Effector memory CD8-positive, alpha-beta T cell (primary cell): ENCODE measurements at places on chromosomes 12 and 14.

GRCh38 chr14:75999511-76000190 lies 14.1 kb downstream of the IFT43 start:
- DNase-seq: no peak

- no peak for DNase-seq
Observed at GRCh38 chr12:3184485-3184884, 107.3 kb downstream of the TSPAN9 start.

DNA sequence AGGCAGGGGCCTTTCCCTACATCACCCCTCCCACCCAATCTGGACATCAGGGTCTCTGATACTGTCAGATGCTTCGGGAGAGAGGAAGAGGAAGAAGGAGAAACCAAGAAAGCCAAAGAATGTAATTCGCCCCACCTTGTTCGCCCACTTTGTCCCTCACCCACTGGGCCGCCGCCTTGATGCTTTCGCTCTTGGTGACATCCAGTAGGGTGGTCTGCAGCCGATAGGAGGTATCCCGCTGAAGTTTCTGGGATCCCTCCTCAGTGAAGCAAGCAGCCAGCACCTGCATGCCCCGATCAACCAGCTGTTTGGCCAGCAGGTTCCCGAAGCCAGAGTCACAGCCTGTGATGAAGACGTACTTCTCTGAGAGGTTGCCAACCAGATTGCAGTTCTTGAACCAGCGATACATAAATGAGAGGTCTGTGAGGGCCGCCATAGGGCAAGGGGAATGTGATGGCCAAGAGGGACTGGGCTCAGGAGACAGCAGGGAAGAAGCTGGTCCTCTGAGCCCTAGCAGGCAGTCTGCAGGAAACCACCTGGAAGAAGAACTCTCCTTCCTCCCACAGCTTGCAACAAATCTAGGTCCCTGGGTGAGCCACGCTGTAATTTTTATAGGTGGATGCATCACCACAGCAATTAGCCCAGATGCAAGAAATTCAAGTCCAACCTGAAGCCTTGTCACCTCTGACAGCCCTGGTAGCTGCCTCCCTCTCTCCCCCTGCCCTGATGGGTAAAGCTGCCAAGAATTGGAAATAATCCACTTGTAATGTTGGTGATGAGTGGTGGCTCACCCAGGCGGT lies at the start of gene SDR9C7:
Gene SDR9C7 (minus strand): TSS at position 583 of the 800 bp plus-strand sequence. CDS start 147 bp downstream, at position 436.
- no peak for DNase-seq

DNA sequence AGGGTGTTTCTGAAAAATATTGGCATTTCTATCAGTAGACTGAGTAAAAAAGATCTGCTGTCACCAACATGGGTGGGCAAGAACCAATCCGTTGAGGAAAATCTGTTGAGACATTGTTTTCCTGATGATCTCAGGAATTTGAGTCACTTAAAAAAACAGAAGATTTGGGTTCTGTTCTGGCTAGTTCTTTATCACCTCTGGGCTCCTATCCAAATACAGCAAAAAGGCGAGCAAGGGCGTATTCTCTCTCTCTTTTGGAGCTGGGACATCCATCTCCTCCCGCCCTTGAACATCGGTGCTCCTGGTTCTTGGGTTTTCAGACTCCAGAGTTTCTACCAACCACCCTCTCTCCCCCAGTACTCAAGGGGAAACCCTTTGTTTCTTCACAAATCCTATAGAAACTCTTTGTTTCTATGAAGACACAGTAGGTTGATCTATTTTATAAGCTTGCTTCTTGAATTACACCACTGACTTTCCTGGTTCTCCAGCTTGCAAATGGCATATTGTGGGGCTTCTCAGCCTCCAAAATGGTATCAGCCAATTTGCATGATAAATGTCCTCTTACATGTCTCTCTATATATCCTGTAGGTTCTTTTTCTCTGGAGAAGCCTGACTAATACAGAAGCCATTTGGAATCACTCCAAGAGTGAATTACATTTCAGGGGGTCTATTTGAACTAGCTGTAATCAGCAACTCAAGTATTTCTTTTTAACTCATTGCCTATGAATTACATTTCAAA lies 263.9 kb upstream of the TMTC1 start:
- DNase-seq: no peak

DNA sequence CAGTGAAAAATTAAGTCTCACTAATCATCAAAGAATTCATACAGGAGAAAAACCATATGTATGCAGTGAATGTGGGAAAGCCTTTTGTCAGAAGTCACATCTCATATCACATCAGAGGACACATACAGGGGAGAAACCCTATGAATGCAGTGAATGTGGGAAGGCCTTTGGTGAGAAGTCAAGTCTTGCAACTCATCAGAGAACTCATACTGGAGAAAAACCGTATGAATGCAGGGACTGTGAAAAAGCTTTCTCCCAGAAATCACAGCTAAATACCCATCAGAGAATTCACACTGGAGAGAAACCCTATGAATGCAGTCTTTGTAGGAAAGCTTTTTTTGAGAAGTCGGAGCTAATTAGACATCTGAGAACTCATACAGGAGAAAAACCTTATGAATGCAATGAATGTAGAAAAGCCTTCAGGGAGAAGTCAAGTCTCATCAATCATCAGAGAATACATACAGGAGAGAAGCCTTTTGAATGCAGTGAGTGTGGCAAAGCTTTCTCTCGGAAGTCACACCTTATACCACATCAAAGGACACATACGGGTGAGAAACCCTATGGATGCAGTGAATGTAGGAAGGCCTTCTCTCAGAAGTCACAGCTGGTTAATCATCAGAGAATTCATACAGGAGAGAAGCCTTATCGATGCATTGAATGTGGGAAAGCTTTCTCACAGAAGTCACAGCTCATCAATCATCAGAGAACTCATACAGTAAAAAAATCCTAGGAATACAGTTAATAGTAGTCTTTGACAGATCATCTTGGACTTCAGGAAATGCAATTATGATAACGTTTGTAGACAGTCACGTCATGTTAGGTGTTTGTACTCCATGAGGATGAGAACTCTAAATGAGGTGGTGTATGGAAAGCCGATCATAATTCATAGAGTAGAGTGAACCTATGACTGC lies 21.1 kb downstream of the ZNF84 start:
- no peak for DNase-seq

DNA sequence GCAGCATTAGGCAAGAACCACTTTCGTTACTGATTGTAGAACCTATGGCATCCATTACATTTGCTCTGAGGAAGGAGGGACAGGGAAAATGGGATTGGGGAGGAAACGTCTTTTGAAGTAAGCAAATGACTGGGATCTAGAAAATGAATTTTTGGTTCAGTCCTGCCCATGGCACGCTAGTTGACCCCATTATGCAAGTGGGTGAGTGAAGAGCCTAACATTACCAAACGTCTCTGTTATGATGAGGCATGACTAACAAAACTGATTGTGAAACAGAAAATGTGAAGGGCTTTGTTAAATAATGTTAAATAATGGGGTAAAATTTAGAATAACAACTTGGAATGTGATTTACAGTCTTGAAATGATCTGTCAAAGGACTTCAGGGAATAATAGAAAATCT lies 38.9 kb downstream of the CPSF2 start:
- DNase-seq: no peak

- DNase-seq: no peak
Observed at GRCh38 chr14:95505030-95505589, 11.3 kb downstream of the SYNE3 start.

DNA sequence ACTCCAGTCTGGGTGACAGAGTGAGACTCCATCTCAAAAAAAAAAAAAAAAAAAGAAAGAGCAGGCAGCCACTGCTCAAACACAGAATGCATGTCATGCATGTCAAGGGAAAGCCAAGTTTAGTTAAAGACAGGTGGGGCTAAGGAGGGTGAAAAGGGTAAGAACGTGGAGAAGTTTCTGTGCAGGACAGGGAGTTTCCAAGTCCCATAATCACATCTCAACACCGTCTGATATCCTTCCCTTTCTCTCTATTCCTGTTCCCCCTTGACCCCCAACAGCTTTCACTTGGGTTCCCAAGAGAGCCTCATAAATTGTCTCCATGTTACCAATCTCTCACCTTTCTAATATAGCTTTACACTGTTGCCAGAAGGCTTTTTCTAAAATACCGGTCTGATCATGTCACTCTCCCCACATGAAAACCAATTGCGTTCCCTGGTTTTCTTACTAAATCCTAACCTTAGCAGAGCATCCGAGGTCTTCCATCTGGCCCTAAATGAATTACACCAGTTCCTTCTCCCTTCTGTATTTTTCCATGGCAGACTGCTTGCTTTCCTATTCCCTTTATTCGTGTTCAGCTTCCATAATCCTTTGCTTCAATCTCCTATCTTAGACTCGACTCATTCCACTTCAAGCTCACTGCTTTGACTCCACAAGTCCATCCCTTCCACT lies 37.0 kb downstream of the LIMA1 start:
- DNase-seq: no peak

DNA sequence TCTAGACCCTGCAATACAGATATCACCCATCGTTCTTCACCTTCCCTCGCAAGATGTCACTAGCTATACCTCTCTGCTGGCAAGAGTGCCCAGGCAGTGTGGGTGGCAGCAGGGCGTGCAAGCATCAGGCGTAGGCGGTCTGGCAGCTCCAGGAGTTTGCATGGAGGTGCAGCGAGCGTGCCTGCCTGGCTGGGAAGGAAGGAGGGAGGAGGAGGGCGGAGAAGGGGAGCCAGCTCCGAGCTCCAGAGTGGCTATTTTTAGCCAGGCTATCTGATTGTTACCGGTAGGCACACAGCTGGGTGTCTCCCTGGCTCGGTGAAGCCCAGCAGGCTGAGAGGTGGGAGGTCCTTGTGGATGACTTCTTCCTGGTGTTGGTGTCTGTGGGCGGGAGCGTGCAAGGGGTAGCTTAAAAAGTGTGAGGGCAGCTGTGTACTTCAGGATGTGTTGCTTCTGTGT lies 6.2 kb downstream of the FOXJ2 start:
- no peak for DNase-seq

DNA sequence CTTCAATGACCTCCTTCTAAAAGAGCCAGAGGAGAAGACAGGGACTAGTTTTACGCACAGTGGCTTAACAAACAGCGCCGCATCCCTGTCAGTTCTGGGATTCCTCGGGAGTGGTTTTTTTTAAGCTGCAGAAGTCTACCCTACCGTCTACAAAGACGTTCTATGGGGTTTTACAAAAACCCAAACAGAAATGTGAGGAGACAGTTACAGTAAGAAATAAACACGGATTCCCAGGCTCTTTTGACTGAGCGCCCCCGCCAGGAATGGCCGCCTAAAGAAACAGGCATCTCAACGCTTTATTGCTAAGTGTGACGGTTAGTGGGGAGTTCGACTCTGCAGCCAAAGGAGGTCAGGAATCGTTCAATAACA lies 484 bp downstream of the ALKBH1 start:
- DNase-seq: no peak

GRCh38 chr14:70789361-70789760 lies 20.0 kb downstream of the MAP3K9 start:
- DNase-seq: no peak

DNA sequence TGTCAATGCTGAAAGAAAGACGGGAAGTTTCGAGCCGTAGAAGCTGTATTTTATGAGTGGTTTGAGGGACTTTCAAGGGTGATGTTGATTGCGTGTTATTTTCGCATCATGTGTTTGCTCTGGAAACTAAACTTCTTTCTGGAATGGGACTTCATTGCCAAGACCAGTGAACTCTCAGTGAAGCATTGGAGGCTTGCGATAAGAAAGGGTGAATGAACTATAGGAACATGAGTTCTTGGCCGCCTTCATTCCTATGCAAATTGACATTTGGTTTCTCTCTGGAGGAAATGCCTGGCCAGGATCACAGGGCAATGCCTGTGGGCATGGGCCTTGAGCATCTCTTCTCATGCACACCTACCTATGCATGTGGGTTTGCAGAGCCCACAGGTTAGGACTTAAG lies 372.7 kb downstream of the GLT1D1 start:
- no peak for DNase-seq

- no peak for DNase-seq
Observed at GRCh38 chr14:48792376-48793024, 793.7 kb downstream of the RPS29 start.

DNA sequence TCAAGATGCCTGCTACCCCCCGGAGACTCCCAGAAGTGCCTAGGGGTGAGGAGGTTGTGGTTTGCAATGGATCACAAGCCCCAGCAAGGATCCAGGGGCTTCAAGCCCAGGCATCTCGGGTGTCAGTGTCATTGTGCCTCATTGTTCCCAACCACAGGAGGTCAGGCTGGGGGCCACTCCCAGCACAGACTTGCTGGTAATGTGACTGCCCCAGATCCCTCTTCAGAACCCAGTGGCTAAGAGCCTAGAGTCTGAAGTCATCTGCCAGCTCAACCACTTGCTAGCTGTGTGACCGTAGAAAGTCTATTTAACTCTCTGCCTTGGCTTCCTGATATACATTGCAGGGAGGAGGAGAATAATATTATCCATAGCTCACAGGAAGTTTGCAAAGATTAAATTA lies 7.7 kb upstream of the ASB2 start:
- DNase-seq: no peak

DNA sequence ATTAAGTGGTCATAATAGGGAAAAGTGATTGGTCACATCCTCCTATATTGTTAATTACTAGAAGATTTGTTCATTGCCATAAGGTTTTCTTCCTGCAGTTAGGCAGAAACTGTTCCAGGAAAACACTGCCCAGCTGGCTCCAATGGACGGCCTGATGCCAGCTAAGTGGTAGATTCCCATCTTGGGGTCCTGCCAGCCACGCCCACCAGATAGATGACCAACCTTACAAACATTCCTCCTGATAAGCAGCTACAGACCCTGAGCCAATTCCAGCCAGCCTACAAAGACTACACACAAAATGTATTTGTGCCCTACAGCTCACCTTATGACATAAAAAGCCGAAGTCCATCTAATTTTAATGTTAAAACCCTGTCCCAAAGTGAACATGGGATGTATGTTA lies 685.9 kb upstream of the USP15 start:
- no peak for DNase-seq

DNA sequence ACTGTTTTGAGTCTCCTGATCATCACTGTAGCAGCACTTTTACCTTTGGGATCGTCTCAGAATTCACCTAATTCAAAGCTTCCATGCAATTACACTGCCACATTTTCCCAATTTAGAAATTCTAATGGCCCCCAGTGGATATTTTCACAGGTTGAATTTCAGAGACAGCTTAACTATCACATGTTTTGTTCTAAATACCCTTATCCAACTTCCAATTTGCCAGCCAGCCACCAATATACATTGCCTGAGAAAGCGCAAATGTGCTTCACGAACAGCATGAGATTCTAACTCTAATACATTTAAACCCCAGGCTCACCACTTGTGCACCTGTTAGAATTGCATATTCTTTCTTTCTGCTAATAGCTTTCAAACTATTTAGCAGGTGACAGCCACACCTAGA lies 1160.9 kb upstream of the TMEM132C start:
- no peak for DNase-seq

DNA sequence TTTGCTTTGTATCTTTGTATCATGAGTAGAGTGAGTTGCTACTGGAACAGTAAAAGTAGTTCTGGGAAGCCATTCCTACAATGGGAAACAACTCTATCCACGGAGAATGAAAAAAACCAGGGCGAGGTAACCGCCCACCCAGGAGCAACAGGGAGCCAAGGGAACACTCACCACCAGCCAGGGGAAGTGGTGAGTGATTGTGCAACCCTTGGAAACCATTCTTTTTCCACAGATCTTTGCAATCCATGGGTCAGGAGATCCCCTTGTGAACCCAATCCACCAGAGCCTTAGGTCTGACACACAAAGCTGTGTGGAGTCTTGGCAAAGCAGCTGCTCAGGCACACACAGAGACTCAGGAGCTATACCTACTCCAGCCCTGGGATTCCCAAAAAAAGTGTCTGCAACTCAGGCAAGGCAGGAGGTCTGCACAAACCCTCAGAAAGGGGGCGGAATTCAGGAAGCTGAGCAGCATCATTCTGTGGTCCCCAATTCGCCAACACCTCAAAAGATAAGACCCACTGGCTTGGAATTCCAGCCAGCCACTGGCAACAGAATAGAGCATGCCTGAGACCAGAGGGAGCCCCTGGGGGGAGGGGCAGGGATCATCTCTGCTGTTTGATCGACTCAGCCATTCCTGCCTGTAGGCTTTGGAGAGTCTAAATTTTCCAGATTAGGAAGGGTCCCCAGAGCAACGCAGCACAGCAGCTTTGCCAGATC lies 52.1 kb upstream of the PPFIA2 start:
- no peak for DNase-seq
